ENCODE measurements at places on chromosomes 7 and 10.

DNA sequence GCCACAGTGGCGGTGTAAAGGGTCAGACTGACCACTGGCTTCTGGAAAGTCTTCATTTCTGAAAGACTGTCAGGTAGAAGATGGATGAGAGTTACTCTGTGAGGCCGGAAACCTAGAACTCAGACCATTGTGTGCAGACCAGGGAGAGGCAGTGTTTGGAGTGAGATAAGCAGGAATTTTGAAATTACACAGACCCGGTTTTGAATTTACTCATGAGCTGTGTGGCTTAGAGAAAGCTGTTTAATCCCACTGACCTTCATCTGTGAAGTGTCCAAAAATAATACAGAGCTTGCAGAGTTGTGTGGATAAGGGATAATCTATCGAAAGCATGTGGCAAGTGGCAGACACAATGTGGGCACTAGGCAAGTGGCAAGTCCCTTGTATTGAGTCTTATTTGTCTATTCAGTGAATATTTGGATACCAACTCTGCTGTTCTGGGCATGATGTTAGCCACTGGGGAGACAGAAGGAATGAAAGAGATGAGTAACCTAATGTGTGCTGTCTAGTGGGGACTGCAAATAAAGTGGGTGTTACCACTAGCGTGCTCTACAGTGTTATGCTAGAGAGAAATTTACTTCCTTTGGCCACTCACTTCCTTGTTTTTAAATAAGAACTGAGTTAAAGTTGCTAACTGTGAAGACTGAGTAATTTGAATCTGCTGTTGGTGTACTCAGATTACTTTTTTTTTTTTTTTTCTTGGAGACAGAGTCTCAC lies 69.4 kb downstream of the KIAA1217 start:
- DNase-seq, result no peak

DNA sequence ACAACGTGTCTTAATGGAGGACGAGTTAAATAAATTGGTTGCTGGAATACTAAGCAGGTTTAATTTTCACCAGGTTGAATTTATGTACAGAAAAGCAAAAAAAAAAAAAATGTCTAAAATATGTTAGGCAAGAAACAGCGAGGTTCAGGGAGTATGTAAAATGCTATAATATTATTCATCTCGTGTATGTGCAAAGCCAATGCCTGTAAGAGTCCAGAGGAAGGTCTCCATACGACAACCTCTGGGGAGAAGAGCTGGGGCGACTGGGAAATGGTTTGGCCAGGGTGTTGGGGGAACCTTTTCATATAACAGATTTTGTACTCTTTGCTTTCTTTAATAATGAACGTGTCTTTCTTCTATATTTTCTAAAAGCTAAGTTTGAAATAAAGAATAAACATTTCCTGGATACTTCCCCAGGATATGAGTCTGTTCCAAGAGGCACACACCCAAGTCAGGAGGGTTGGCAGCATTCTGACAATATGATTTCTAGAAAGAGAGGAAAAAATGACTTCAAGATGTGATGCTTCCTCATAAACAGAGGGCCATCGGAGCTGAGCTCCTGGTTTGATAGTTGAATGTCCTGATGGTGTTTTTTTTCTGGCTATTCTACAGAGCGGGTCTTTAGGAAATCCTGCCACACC lies 208.6 kb upstream of the MGMT start:
- no peak for DNase-seq

- DNase-seq, result no peak
These were observed 41.6 kb downstream of the LAMB1 start for GRCh38 chr7:107961405-107961804.

GRCh38 chr10:50653758-50654157 lies 30.0 kb upstream of the SGMS1 start:
- DNase-seq, result no peak

GRCh38 chr7:131691454-131692130 lies 135.2 kb upstream of the PODXL start:
- DNase-seq, result no peak

DNA sequence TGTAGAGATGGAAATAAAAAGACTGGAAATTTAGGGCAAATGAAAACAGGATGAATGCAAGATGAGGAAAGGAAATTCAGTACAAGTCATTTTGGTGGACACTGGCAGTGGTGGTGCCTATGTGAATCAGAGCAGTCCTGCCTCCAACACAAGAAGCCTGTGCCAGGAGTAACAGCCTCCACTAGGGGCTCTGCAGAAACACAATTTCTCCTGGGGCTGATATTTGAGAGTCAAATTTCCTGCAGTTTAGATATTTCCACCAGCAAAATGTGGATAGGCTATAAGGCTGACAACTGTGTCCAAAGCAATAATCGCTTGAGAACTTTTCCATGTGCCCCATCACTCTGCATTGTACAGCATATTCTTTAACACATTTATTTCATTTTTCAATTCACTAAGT lies 4.7 kb upstream of the PLXDC2 start:
- no peak for DNase-seq

GRCh38 chr7:80232979-80233724 lies 98.5 kb downstream of the GNAI1 start:
- no peak for DNase-seq

DNA sequence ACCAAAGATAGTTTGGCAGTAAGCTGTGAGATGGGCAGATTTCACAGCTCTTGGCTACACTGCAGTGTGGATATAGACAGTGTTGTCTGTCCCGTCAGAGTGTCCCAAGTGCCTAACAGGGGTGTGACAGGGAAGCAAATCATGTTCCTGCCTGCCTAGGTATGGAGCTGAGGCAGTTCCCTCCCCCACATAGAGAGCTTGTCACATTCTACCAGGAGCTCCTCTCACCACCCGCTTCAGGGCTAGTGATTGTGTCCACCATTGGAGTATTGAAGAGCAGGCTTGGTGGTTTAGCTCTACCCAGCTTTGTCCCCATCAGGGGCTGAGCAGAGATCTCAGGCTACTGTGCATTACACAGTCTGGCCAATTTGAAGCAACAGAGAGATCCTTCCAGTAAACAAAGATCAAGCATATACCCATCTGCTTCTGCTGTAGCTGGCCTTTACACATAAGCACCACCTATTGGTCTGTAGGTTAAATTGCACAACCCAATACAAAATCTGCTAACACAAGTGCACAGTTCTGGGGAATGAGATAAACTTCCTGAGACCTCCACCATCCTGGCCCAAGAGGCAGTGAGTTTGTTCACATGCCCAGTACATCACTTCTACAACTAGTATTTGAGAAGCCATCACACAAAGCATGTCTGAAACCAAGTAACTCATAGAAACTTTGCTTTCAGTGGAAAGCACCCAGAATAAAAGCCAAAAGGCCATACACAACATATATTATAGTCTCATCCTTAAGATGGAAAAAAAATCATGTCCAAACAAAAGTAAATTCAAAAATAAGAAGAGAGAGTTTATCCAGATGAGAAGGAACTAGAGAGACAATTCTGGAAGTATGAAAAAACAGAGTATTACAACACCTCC lies 67.3 kb downstream of the GLCCI1 start:
- DNase-seq, result no peak

Measured in C1 segment of cervical spinal cord (tissue), 14 donors.